PC-3 (cell line): ENCODE measurements at places on chromosomes 2 and 18. TPM values are rescaled to one million over a fixed set of nuclear protein-coding genes. Genes with fewer than 3 reads are reported as not detected.

- no peak overlapping the region for H3K27ac ChIP-seq
- no peaks in the 10 kb centered on the region for H3K36me3 ChIP-seq
- DNase-seq, result no peak
- H3K4me1 ChIP-seq, result peaks cover 8% of the 10 kb centered on the region
- H3K4me3 ChIP-seq, result no peak overlapping the region
Measured at GRCh38 chr2:144475569-144476275, 44.2 kb downstream of the ZEB2 start.

ANKRD62 gene
- not detected in 2 replicates for total RNA-seq

DNA sequence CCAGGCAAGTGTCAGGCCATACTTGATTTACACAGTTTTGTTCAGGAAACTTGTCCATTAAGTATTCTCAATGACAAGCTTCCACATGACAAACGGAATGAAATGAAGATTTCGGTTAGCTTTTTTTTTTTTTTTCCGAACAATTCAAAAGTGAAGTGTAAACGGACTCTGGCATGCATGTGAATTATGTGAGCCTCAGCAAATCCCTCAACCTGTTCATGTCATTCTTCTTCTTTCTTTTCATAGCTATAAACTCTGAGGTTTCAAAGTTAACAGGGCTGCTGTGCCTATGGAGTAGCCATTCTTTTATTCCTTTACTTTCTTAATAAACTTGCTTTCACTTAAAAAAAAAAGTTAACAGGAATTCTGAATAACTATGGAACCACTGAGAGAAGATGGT lies 110.3 kb downstream of the NOL10 start:
- no peak overlapping the region for H3K4me3 ChIP-seq
- H3K27me3 ChIP-seq, result no peaks in the 10 kb centered on the region
- H3K27ac ChIP-seq, result no peak overlapping the region
- peaks cover 27% of the 10 kb centered on the region; the same call in 1 of the 2 replicates for H3K36me3 ChIP-seq

DNA sequence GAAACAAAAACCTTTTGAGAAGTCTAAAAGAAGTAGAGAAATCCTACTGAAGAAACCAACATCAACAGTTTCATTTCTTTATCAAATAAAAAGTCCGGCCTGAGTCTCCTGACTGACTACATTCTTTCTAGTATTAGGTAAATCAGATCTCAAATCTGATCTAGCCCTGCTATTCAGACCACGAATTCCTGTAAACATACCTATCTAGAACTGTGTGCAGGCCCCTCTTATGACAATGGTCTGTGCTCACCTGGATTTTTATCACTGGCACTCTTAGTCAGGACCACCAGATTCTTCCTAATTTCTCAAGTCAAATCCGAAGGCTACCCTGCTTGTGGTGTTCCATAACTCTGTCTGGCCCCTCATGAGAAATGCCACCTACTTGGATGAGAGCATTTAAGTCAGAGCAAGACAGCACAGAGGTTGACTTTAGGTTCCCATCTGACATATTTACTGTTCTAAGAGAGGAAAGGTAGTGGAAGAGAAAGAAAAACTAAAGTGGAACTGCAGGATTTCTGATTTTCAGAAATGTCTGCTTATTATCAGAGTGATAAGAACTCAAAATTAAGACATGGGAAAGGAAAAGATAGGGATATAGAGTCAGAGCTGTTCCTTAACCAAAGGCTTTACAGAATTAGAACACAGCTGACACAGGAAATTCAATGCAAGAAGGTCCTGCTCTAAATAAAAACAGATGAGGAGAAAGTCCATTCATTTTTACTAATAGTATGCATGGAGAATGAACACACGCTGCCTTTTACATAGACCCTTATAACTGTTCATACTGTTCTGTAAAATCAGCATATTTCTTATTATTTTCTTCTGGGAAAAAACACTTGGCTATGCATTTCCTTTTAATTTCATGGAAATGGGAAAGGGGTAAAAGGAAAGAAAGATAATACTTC lies 56.5 kb downstream of the SLC8A1 start:
- peak; percentile 57 for DNase-seq
- no peaks in the 10 kb centered on the region for H3K36me3 ChIP-seq
- H3K27me3 ChIP-seq, result no peaks in the 10 kb centered on the region
- H3K4me1 ChIP-seq, result peaks cover 15% of the 10 kb centered on the region
- no peak overlapping the region; the same call in 1 of the 2 replicates for H3K4me3 ChIP-seq
- H3K27ac ChIP-seq, result no peak overlapping the region

DNA sequence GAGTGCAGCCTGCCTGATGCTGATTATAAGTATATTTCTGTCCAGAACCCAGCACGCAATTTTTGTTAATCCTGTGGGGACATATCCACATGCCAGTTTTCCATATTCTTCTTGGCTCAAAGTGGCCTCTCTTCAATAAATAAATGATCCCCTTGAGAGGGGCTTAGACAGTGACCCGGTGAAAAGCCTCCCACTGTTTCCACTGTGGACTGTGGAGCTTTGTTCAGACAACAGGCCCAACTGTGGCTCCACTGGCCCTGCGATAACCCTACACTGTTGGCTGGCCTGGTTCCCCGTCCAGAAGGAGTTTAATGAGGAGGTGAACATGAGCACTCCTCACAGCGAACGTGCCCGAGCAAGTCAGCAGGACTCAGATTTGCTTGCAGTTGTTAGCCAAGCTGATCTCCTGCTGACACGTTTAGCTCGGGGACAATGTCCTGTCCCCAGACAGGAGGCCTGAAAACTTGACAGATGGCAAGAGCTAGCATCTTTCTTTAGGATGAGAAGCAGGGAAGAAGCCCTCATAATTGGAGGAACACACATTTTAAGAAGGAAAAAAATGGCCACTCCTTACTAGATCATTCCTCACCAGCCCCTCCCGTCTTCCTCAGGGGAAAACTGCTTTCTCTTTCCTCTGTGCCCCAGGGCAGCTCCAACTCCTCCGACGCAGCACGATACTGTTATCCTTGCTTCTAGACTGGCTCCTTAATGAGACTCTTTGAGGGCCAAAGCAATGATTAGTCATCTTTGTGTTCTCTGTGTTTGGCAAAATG lies 20.0 kb upstream of the MTCL1 start:
- H3K27me3 ChIP-seq, result no peaks in the 10 kb centered on the region
- H3K4me1 ChIP-seq, result 0 out of 2 replicates have a peak, but pooled peaks cover 5% of the 10 kb centered on the region
- H3K4me3 ChIP-seq, result no peak overlapping the region
- no peaks in the 10 kb centered on the region for H3K36me3 ChIP-seq
- DNase-seq, result peak; percentile 44

GRCh38 chr2:129191530-129191929 lies 787.9 kb upstream of the RAB6C start:
- no peak overlapping the region for H3K27ac ChIP-seq
- no peaks in the 10 kb centered on the region for H3K4me1 ChIP-seq

- H3K27ac ChIP-seq, result no peak overlapping the region
- no peaks in the 10 kb centered on the region for H3K27me3 ChIP-seq
- no peak overlapping the region for H3K4me3 ChIP-seq
- peak; percentile 66 for DNase-seq
- H3K4me1 ChIP-seq, result peaks cover 26% of the 10 kb centered on the region
- no peaks in the 10 kb centered on the region for H3K36me3 ChIP-seq
Measured at GRCh38 chr2:234949762-234950434, 1.9 kb upstream of the SH3BP4 start.

GRCh38 chr2:158182676-158183295 lies 81.1 kb downstream of the UPP2 start:
- peaks cover 4% of the 10 kb centered on the region for H3K27me3 ChIP-seq
- peaks cover 28% of the 10 kb centered on the region for H3K4me1 ChIP-seq
- DNase-seq, result no peak
- H3K36me3 ChIP-seq, result no peaks in the 10 kb centered on the region
- no peak overlapping the region for H3K4me3 ChIP-seq
- no peak overlapping the region for H3K27ac ChIP-seq

DNA sequence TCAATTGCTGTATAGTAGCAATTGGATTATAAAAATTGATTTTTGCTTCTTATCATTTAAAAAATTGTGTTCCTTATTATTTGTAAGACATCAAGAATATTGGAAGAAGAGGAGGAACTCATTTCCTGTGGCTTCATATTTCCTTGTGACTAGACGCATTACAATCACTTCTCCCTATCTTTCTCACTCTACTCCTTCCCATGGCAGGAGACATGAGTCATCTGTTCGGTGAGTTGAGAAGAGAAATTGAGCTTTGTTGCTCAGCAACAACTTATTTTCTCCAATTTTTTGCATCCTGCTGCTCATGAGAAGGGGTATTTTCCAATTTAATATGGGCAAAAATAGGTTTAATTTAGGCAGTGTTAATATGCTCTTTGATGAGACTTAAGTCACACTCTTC lies 1783.9 kb downstream of the SUCLG1 start:
- H3K27ac ChIP-seq, result peak overlapping the region; percentile 15; the same call in 1 of the 2 replicates
- H3K27me3 ChIP-seq, result no peaks in the 10 kb centered on the region
- 0 out of 2 replicates have a peak, but pooled peaks cover 9% of the 10 kb centered on the region for H3K4me1 ChIP-seq
- no peaks in the 10 kb centered on the region for H3K36me3 ChIP-seq
- peak; percentile 66 for DNase-seq
- no peak overlapping the region for H3K4me3 ChIP-seq
